CD8-positive, alpha-beta memory T cell (primary cell): ENCODE measurements at places on chromosomes 6 and 20.

DNA sequence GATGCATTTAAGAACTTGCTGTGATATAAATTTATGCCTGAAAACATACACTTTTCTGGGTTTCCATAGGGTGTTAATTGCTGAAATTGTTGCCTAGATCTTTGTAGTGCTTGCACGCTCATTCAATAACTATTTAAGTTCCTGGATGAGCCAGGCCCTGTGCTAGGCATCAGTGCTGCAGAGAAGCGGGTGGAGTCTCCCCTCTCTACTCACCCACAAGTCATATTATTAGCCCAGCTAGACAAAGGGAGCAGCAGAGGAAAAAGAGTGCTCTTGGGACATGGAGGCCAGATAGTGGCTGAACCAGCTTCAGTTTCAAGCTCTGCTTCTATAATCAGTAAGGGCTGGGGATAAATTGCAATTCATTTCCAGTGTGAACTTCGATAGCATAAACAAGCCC, 329.1 kb downstream of the TFAP2B start:
- DNase-seq, result no peak

DNA sequence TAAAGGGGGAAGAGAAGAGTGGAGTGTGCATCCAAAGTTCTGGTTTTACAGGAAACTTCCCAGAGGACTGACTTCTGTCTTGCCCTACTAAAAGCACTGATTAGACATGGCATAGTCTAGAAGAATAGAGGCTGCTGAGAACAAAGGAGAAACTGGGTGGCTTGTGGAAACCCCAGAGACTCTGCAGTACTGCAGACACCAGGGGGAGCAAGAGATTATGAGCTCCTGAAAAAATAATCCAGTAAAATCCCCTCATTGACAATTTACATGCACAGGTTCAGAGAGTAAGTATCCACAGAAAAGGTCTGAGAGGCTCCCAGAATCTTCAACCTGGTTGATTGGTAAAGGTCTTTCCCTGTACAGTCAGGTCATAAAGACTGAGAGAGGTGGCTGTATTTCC, 48.7 kb upstream of the CLVS2 start:
- DNase-seq, result no peak

DNA sequence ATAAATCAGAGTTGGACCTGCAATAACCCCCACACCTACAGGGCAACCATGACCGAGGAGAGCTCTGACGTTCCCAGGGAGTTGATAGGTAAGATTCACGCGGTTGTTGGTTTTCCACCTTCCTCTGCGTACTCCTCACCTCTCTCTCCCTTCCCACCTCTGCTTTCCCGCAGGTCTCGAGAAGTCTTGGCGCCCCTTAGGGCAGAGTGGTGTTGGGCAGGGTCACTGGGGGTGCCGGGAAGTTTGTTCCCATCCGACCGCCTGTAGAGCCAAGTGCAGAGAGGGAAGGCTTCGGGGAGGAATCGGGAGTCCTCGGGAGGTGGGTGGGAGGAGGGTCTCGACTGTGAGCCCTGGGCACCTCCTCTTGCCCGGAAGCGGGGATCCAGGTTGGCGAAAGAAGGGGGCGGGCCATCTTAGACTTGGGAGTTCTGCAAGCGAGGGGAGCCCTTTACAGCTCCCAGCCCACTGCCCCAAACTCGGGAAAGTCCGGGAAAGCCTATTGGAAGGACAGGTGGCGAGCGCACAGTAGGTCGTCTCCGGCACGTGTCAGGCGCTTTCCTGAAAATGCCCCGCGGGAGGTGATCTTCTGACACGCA, 672 bp downstream of the CARMIL1 start:
- peak; percentile 46 for DNase-seq

DNA sequence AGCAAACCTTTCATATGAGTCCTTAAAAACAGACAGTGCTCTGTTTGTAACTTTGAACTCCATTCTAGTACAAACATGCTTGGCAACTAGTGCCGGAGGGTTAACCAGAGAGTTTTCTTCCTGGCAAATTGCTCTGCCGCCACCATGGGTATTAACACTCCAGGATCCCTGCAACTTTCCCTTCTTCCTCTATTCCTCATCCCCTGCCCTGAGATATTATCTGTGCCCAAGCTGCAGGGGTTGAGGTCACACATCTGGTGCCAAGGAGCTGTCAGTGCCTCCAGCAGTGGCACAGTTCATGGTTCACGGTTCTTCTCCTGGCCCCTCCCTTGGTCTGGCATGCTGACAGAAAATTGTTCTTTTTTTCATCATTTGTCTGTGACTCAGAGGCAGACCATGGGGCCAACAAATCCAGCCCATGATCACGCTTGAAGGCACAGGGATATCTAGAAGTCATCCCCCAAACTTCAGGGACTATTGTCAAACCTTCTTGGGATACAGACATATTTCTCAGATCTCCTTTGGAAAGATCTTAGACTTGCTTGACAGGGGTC, 77.5 kb downstream of the ATXN1 start:
- no peak for DNase-seq

- DNase-seq, result no peak
Observed at GRCh38 chr6:3725145-3726047, 26.1 kb downstream of the PXDC1 start.

DNA sequence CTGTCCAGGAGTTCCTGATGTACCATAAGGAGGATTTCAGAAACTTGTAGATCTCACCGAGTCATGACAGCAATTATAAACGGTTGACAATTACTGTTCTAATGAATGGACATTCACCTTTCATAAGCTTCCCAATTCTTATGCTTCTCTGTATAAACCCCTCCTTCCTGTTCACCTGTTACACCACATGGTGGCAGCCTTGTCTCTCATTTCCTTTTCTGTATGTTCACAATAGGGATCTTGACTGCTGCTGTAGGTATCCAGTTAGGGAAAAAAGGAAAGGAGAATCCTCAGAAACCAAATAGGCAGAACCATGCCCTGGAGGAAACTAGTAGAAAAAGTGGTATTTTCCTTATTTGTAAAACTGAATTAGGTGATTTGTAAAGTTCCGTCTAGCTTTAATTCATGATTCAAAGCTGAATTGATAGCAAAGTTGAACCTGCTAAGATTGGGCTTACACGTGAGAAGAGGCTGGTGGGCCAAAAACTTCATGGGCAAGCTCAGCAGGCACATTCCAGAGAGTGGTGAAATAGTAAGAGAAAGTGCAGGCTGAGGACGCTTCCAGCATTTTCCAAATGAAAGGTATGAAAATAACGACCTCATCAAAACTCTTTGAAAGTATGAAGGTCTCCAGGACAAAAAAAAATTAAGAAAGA, 29.0 kb upstream of the TBPL1 start:
- peak; percentile 53 for DNase-seq

DNA sequence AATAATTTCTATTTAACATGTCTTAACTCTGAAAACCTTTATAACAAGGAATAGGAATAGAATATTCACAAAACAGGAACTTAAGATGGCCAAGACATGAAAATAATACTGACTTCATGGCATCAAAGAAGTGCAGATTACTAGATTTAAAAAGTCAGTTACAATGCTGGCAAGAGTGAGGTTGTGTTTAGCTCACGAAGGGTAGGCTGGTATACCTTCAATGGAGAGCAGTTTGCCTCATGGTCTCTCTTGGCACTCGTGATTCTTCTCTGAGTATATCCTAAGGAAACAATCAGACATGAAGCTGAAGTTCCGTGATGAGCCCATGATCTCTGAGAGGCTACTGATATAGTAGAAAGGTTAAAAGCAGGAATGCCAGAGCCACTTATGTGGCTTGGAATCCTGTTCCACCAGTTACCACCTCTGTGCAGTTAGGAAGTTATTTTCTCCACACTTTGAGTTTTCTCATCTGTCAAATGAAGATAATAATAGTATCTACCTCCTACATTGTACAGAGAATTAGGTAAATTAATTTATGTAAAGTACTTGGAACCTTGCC, 7.2 kb downstream of the NCOA7 start:
- no peak for DNase-seq

DNA sequence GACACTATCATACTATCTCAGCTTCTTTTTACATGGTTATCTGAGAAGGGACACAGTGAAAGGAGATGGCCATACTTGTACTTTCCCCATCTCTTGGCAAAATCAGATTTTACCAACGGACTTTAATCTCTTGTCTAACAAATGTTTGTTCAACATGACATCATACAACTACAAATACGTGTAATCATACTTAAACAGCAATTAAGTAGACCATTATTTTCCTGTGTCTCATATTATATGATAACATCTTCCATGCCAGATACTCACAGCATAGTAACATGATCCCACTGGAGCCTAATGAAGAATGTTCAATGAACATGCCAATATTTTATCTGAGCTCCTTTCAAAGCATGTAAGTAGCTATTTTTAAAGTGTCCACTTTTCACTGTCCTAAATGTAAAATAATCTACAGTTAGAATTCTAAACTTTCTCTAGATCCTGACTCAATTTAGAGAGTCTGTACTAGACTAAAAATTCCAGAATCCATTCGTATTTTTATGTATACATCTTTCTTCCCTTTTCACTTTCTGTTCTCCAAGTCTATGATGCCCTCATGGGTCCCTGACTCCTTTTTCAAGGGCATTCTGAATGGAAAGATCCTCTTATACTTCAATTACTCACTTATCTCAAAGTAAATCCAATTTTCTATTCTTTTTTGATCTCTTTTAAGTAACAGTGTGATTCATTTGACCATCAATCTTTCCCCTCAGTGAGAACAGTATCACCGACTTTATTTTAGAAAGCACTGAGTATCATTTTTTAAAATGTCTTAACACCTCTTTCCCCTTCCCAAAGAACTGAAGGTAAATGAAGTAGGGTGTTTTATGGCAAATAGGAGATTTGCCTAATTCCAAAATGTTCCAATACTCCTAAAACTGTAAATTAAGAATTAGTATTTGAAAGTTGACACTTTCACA, 133.5 kb downstream of the CDK19 start:
- DNase-seq, result no peak

- peak; percentile 16 for DNase-seq
Observed at GRCh38 chr20:43955062-43955749, 40.6 kb downstream of the TOX2 start.

DNA sequence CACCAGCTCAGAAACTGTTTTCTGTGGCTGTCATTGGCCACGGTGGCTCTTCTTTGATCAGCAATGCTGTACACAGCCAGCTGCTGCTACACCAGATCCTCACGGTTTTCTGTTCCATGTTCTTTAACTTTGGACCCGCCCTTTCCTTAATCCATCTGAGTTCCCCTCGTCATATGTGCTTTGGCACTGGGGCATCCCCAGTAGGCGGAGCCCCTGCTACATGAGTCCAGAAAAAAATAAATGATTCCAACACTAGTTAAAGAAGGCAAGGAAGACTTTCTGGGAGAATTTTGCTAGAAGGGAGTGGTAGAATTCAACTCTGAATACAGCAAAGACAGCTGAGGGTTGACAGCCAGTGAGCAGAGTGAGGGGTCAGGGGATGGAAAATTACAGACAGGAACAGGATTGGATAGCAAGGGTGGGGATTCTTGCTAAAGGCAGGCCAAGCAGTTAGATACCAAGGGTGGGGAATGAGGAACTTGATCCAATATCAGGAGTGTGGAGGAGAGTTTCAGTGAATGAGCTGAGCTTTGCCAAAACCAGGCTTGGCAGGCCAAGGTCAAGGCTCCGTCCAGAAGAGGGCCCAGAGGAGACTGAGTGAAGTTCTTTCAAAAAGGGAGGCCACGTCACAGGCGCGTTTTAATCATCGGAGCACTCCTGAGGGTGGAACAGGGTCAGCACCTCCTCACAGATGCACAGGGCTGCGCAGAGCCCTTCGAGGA, 391.8 kb downstream of the CDH4 start:
- DNase-seq, result no peak

GRCh38 chr6:117482240-117483003, at the start of gene DCBLD1:
Gene DCBLD1 (plus strand): TSS chr6:117482674. CDS start chr6:117482782, 108 bp downstream.
- peak; percentile 42 for DNase-seq

DNA sequence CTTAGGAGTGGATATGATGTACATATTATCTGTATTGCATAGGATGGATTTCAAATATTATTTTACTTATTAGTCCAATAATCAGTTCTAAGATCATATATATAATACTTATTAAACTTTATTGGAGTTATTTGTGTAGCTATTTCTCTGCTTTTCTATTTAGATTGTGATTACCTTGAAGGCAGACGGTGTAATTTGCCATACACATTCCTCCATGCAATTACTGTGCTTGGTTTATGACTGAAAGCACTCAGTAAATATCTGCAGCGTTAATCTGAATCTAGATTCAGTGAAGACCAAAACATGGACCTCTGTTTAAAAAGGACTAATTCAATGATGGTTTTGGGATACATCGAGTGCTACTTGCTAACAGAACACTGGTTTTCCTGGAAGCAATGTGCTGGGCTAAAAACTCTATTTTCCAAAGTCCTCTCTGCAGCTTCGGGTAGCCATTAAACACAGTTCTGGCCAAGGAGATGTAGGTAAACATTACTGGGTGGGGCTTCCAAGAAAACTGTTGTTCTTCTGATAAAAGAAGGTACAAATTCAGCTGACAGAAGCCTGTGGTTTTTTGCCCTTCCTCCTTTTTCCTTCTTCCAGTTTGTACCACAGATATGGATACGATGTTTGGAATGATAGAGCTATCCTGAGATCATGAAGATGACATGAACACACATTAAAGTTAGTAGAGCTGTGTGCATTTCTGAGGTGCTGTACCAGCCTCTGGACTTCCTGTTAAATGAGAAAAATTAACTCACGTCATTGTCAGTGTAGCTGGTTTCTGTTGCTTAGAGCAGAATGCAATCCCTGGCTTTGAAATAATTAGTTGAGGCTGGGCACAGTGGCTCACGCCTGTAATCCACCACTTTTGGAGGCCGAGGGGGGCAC, 136.5 kb upstream of the NUP153 start:
- no peak for DNase-seq

GRCh38 chr20:49292010-49292409, 14.2 kb upstream of the ZNFX1 start:
- no peak for DNase-seq

GRCh38 chr6:131736003-131736596, 25.3 kb upstream of the CTAGE9 start:
- DNase-seq, result no peak

DNA sequence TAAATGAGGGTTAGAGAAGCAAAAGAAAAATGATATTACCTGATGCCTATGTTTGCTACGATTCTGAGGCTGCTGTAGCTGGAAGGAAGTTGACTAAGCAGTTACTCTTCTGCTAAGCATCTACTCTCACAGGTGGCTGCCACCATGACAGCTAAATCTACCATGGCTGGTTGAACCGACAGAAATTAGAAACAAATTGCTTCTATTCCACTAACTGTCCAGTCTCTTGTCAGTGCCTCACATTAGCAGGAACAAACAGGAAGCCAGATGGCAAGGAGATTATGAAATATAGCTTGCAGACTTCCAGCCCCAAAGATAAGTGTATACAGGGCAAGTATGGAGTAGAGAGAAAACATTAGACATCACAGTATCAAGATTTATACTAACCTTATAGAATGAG, 59.4 kb upstream of the TMEM200A start:
- no peak for DNase-seq

- DNase-seq, result no peak
Observed at GRCh38 chr6:167526465-167527368, 201.8 kb downstream of the TTLL2 start.

GRCh38 chr20:19807191-19807945, 49.3 kb downstream of the RIN2 start:
- no peak for DNase-seq

GRCh38 chr20:63573647-63574131, 350 bp downstream of the HELZ2 start:
- DNase-seq, result no peak

- no peak for DNase-seq
Observed at GRCh38 chr6:45027126-45027525, 301.0 kb upstream of the RUNX2 start.
